ENCODE measurements at places on chromosomes 2 and 18. TPM values are rescaled to one million over a fixed set of nuclear protein-coding genes. Genes with fewer than 3 reads are reported as not detected.

DNA sequence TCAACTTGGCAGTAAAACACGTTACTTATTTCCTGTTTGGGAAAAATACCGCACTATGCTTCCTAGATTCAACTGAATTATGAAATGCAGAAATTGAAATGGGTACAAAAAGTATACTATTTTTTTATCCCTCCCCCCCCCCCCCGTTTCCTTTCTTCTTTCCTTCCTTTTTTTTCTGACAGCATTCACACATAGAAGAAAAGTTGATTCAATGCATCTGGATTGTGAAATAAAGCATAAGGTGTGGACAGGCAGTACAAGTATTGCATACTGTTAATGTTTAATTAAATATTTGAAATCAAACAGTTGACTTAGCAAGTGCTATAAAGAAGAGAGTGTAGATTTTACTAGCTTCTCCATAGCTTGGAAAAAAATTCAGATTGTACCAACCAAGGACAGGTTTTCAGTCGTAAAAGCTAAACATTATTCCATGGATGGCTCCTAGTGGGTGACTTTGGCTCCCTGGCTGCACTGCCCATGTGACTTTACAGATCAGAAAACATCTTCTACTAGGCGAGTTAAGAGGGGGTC is 21.6 kb upstream of the AGFG1 start:
- no peak overlapping the region for H3K27ac ChIP-seq
- no peak for DNase-seq
- no peak overlapping the region for H3K4me3 ChIP-seq
- H3K36me3 ChIP-seq: no peaks in the 10 kb centered on the region
- peaks cover 2% of the 10 kb centered on the region for H3K27me3 ChIP-seq

DNA sequence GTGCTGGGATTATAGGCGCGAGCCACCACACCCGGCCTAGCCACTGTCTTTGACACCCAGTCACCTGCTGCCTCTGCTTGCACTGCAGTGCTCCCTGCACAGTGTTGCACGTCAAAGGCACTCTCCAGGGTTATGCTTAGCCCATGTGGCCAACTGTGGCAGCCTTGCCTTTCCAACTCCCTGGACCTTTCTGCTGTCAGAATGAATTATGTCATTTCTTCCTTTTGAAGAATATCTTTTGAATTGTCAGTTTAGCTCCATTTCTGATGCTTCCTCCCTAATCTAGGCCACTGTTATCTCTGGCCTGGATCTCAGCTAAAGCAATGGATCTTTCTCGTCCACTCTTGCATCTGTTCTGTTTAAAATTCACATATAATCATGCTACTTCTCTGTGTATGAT is 29.3 kb upstream of the LRRTM1 start:
- DNase-seq: no peak
- no peak overlapping the region for H3K27ac ChIP-seq
- no peaks in the 10 kb centered on the region for H3K27me3 ChIP-seq
- no peaks in the 10 kb centered on the region for H3K36me3 ChIP-seq

DNA sequence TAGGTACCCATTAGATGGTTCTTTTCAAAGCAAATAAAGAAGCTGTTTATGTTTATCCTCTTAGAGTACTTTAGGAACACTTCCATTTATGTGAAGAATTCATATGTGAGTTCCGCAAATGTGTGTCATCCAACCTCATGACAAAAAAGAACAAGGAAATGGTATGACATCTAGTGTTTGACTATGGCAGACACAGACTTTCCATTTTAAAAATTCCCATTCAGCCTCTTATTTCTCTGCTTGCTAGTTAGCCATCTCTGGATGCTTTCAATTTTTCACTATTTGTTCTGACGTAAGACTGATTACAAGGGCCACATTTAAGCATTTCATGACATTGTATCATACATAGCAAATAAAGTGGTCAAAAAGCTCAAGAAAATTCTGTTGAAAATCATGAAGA is 103.0 kb downstream of the ZAP70 start:
- no peaks in the 10 kb centered on the region for H3K4me1 ChIP-seq
- H3K27me3 ChIP-seq: no peaks in the 10 kb centered on the region
- DNase-seq: no peak
- no peak overlapping the region for H3K4me3 ChIP-seq
- no peaks in the 10 kb centered on the region for H3K36me3 ChIP-seq
- no peak overlapping the region for H3K27ac ChIP-seq

The HOXD12 gene
- total RNA-seq: not detected

The SIX2 gene
- 2.0 TPM for total RNA-seq

GRCh38 chr2:241673797-241674725 is 12.6 kb downstream of the DTYMK start:
- peak overlapping the region; percentile 80 for H3K4me3 ChIP-seq
- peaks cover 23% of the 10 kb centered on the region for H3K36me3 ChIP-seq
- H3K4me1 ChIP-seq: no peaks in the 10 kb centered on the region
- no peak for DNase-seq
- no peak overlapping the region for H3K27ac ChIP-seq
- peaks cover 7% of the 10 kb centered on the region for H3K27me3 ChIP-seq

GRCh38 chr18:61847164-61847791 is 45.5 kb downstream of the RNF152 start:
- no peak for DNase-seq
- H3K27ac ChIP-seq: no peak overlapping the region
- H3K27me3 ChIP-seq: no peaks in the 10 kb centered on the region
- H3K4me1 ChIP-seq: peaks cover 3% of the 10 kb centered on the region

The ELOA2 gene
- total RNA-seq: not detected

GRCh38 chr18:45666006-45666405 is 50.7 kb downstream of the SLC14A2 start:
- no peaks in the 10 kb centered on the region for H3K36me3 ChIP-seq
- peak overlapping the region; percentile 85 for H3K27ac ChIP-seq
- DNase-seq: peak; percentile 32
- no peaks in the 10 kb centered on the region for H3K27me3 ChIP-seq
- peaks cover 22% of the 10 kb centered on the region for H3K4me1 ChIP-seq

DNA sequence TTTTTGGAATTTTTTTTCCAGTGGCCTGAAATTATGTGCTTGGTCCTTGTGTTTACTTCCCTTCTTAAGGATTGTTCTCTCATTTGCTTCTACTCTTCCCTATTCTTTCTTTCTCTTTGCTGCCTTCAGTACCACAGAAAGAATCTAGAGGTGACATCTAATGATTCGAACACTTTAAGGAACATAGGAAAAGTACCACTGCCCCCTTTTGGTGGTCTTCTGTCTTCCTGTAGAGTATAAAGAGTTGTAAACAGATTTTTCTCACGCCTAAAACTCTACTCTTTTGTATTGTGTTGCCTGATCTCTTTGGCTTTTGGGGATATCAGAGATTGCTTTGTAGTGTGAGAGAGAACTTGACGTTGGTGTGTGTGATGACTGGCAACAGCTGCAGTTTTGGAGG is 7.0 kb upstream of the SCTR start:
- no peaks in the 10 kb centered on the region for H3K4me1 ChIP-seq
- no peaks in the 10 kb centered on the region for H3K36me3 ChIP-seq
- H3K27me3 ChIP-seq: peaks cover 7% of the 10 kb centered on the region
- DNase-seq: no peak
- H3K27ac ChIP-seq: no peak overlapping the region

The RAPGEF4 gene
- total RNA-seq: 7.5 TPM

The SRD5A2 gene
- 0.64 TPM for total RNA-seq

GRCh38 chr2:231396058-231396821 is 730 bp downstream of the B3GNT7 start:
- H3K36me3 ChIP-seq: no peaks in the 10 kb centered on the region
- H3K4me1 ChIP-seq: peaks cover 6% of the 10 kb centered on the region
- H3K27ac ChIP-seq: no peak overlapping the region
- DNase-seq: no peak

GRCh38 chr2:69074918-69075317 is 61.9 kb downstream of the ANTXR1 start:
- no peaks in the 10 kb centered on the region for H3K4me1 ChIP-seq
- H3K27ac ChIP-seq: no peak overlapping the region
- no peaks in the 10 kb centered on the region for H3K36me3 ChIP-seq
- DNase-seq: no peak

The SLC19A3 gene
- total RNA-seq: 0.62 TPM

The HOXD4 gene
- total RNA-seq: 3.5 TPM

DNA sequence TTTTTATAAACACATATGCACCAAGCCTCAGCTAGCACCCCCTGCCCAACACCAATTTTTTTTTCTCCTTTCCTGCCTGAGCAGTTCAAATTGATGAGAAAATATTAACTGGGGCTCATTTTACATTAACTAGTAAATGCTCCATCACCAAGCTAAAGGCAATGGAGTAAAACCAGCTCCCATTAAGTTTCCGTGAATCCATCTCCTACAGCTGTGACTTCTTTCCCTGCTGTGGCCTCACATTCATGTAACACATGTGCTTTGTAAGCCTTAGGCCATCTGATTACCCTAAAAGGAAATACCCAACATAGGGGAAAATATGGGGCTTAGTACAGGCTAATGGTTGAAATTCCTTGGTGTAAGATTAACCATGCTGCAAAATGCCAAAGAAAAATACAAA is 60.8 kb downstream of the DNER start:
- DNase-seq: no peak
- H3K4me3 ChIP-seq: no peak overlapping the region
- H3K27me3 ChIP-seq: peaks cover 2% of the 10 kb centered on the region
- no peaks in the 10 kb centered on the region for H3K36me3 ChIP-seq
- no peak overlapping the region for H3K27ac ChIP-seq
- peaks cover 2% of the 10 kb centered on the region for H3K4me1 ChIP-seq

GRCh38 chr2:229715895-229716507 is 1.6 kb upstream of the DNER start:
- no peak overlapping the region for H3K27ac ChIP-seq
- H3K36me3 ChIP-seq: no peaks in the 10 kb centered on the region
- peak; percentile 33 for DNase-seq
- H3K4me1 ChIP-seq: peaks cover 2% of the 10 kb centered on the region
- no peak overlapping the region for H3K4me3 ChIP-seq

- peaks cover 11% of the 10 kb centered on the region for H3K4me1 ChIP-seq
- no peak overlapping the region for H3K27ac ChIP-seq
- DNase-seq: no peak
- H3K36me3 ChIP-seq: no peaks in the 10 kb centered on the region
Measured at GRCh38 chr2:67462738-67463496, 65.8 kb downstream of the ETAA1 start.

DNA sequence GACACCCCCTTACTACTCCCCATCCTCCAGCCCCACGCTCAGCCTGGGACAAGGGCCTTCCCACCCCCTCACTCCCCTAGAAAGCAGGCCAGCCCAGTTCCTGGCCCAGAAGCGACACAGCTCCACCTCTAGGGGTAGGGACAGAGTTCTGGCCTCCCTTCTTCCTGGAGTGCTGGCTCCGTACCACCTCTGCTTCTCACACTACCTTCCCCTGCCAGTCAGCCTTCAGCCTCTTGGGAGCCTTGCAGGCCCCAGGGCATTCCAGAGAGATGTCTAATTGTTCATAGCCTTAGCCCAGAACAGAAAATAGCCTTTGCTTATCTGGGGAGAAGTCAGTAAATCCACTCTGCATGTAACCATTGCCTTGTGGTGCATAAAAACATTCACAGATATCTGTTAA is 13.1 kb upstream of the CATIP start:
- H3K4me3 ChIP-seq: no peak overlapping the region
- H3K27me3 ChIP-seq: peaks cover 14% of the 10 kb centered on the region
- no peak overlapping the region for H3K27ac ChIP-seq

DNA sequence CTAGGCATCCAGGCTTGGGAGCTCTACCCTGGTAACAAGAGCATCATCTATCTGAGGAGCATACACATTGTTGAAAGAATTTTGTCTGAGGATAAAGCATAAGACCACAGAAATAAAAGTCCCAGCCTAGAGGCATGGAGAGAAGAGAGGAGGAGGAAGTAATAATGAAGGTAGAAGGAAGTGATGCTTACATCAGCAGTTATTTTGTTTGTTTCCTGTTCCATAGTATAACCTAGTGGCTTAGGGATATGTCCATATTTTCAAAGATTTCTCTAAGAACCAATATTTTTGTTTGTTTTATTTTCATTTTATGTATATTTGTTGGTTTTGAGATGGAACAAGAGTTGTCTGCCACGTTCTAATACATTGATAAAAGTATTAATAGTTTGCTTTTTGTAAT is 407.4 kb upstream of the SETBP1 start:
- H3K4me1 ChIP-seq: no peaks in the 10 kb centered on the region
- peaks cover 1% of the 10 kb centered on the region for H3K27me3 ChIP-seq
- DNase-seq: no peak

- H3K27ac ChIP-seq: no peak overlapping the region
- no peak overlapping the region for H3K4me3 ChIP-seq
- peaks cover 4% of the 10 kb centered on the region for H3K27me3 ChIP-seq
- peaks cover 4% of the 10 kb centered on the region for H3K4me1 ChIP-seq
- DNase-seq: no peak
- H3K36me3 ChIP-seq: no peaks in the 10 kb centered on the region
Measured at GRCh38 chr2:62181843-62182242, 14.1 kb upstream of the B3GNT2 start.

GRCh38 chr2:216791303-216791702 is 68.6 kb downstream of the TNP1 start:
- no peaks in the 10 kb centered on the region for H3K36me3 ChIP-seq
- no peak overlapping the region for H3K27ac ChIP-seq
- no peak for DNase-seq

- H3K4me3 ChIP-seq: peak overlapping the region; percentile 96
- peak overlapping the region; percentile 68 for H3K27ac ChIP-seq
- DNase-seq: peak; percentile 15
- H3K36me3 ChIP-seq: peaks cover 5% of the 10 kb centered on the region
Measured at GRCh38 chr18:46334868-46335281, 230.7 kb downstream of the HAUS1 start.

GRCh38 chr2:32384529-32384928 is 27.7 kb downstream of the BIRC6 start:
- H3K36me3 ChIP-seq: peaks cover 19% of the 10 kb centered on the region
- peaks cover 12% of the 10 kb centered on the region for H3K4me1 ChIP-seq
- H3K27ac ChIP-seq: no peak overlapping the region
- no peak for DNase-seq

All from endothelial cell (in vitro differentiated cells).